Stimulated activated CD4-positive, alpha-beta T cell treated with anti-CD3 and anti-CD28 coated beads, Interleukin-1b, Interleukin-23, amount 100 ng/mL, for 1 hour (primary cell): ENCODE measurements at places on chromosomes 1 and 21.

GRCh38 chr1:197224160-197224559 lies 43.9 kb upstream of the CRB1 start:
- no peak for DNase-seq

DNA sequence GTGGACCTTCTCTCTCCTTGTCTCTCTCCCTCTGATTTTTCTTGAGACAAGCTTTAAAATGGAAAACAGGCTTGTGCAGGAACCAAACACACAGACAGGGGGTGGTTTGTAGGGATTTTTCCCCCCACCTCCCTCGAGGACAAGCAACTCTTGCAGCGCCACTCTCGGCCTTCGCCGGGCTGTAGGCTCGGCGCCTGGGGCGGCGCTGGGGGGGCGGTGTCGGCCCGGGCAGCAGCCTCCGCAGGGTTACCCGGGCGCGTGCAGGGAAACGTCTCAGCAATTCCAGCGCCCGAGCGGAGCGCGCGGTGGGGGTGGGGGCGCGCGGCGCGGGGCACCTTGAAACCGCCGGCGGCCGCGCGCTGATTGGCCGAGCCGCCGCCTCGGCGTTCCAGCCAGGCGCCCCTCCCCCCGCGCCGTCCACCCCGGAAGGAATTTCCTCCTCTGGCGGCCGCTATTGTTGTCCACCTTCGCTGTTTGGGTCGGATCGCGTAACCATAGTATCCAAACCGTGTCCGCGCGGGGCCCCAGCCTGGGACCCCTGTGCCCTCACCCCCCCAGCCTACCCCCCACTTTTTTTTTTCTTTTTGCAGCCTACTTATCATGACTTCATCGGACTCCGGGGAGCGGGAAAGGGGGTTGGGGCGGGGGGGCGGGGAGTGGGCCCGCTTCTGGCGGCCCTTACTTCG lies 59.8 kb upstream of the ACOT11 start:
- peak; percentile 58 for DNase-seq

DNA sequence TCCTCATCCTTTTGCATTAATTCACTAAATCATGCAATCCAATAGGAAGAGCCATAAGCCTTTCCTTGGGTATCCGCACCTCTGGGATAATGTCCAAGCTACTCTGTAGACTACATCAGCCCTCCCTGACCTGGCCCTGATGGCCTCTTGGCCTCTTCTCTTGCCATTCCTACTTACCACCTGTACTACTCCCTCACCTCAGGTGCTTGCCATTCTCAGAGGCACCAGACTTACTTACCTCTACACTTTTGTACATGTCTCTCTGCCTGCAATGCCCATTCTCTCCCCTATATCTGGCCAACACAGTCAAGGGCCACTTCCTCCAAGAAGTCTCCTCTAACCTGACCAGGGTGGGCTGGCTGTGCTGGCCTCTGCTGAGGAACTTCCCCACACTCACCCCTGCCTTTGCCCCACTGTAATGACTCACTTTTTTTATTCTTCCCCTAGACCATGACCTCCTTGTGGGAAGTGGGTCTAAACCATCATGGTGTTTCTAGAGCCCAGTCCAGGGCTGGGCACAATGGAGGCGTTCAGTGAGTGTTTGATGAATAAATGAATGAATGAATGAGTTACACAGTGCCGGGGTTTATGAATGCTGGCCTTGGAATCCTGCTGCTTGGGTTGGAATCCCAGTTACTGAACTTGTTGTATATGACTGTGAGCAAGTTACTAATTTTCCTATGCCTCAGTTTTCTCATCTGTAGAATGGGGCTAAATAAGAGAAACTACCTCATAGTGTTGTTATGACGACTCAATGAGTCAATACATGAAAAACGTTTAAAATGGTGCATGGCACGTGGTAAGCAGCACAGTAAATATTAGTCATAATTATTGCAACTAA lies 179.8 kb downstream of the FOXD2 start:
- DNase-seq, result no peak

- DNase-seq, result no peak
Measured at GRCh38 chr1:180287988-180288705, 58.1 kb downstream of the LHX4 start.

GRCh38 chr1:18174037-18174436 lies 66.4 kb downstream of the IGSF21 start:
- no peak for DNase-seq

- DNase-seq, result no peak
Measured at GRCh38 chr1:5691795-5692509, 300.3 kb downstream of the NPHP4 start.

DNA sequence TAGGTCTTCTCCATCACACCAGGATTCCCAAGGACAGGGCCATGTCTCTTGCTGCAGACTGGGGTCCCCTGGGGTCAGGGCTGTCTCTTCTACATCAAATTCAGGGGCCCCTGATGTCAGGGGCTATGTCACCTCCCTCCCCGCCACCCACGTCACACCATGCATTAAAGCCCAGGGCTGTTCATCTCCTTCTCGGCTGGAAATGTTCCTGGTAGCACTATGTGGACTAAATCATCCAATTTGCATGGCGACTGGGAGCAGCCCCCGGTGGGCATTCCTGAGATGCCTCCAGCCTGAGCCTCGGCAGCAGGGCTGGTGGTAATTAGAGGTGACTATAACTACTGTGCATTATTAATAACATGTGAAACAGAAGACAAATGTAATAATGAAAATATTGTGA lies 151.7 kb upstream of the HMGB4 start:
- no peak for DNase-seq

- DNase-seq, result no peak
Measured at GRCh38 chr1:169129109-169129784, 22.8 kb downstream of the ATP1B1 start.

DNA sequence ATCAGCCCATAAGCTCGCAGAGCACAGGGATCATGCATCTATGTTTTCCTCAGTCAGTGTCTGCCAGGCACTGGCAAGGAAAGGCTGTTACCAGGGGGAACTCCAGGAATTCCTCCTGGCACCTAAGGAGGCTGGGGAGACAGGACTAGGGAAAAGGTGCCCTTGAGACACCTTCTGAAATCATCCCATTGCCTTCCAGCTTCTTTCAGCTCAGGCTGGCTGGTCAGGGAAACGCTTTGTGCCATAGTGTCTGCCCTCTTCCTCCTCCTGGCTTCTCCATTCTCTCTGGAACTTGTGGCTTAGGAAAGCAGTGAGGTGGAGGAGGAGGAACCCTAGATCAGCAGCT lies 13.8 kb downstream of the LMNA start:
- no peak for DNase-seq

GRCh38 chr1:91345395-91346005 lies 59.1 kb downstream of the HFM1 start:
- DNase-seq, result no peak

GRCh38 chr1:248849637-248850036 lies 9.2 kb downstream of the ZNF692 start:
- no peak for DNase-seq

GRCh38 chr1:208654241-208654640 lies 410.1 kb upstream of the PLXNA2 start:
- DNase-seq, result no peak

GRCh38 chr1:223531742-223532341 lies 133.7 kb downstream of the CAPN8 start:
- no peak for DNase-seq

- no peak for DNase-seq
Measured at GRCh38 chr1:199684686-199685273, 342.7 kb upstream of the NR5A2 start.

GRCh38 chr1:208047476-208047934 lies 136.6 kb upstream of the CD34 start:
- DNase-seq, result no peak

DNA sequence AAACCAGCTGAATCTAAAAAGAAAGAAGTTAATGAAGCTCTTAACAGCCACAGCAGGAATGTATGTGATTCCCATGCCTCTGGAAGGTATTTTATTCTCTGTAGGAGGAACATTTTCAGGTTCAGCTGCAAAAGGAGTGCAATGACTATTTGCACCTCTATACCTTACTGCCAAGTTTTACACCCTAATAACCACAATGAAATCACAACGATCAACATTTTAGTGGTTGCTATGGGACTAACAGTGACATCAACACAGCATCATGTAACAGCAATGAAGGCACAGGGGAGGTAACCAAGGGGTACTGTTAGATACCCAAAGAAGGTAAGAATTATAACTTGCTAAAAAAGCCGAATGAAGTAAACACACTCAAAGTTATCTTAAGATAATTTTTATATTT lies 116.3 kb upstream of the HP1BP3 start:
- DNase-seq, result no peak

DNA sequence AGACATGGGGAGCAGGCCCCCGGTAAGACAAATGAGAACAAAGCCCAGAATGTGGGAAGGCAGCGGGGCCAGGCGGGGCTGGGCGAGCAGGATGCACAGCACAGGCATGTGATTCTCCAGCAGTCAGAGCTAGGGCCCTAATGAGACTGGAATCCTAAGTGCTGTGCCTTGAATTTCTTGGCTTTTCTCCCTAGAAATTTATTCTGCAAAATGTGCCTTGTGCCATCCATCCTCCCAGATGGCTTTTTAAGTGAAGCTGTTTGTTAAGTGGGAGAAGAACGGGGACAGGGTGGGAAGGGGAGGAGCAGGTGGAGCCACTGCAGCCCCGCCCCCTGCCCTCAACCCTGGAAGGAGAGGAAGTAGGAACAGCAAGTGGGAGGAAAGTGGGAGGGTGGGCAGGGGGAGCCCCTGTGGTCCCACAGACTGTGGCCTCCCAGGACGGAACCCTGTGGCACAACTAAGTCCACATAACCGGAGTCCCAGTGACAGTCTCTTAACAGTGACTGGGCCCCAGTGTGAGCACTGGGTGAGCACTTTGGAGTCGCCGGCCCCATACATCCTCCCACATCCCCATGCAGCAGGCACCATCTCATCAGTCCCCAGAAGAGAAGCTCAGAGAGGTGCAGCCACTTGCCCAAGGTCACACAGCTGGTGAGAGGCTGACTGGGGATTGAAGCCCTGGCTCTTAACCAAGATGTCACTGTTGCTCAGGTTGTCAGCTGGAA lies 216.9 kb downstream of the MATN1 start:
- no peak for DNase-seq

- DNase-seq, result no peak
Measured at GRCh38 chr1:185564816-185565215, 169.4 kb upstream of the HMCN1 start.

DNA sequence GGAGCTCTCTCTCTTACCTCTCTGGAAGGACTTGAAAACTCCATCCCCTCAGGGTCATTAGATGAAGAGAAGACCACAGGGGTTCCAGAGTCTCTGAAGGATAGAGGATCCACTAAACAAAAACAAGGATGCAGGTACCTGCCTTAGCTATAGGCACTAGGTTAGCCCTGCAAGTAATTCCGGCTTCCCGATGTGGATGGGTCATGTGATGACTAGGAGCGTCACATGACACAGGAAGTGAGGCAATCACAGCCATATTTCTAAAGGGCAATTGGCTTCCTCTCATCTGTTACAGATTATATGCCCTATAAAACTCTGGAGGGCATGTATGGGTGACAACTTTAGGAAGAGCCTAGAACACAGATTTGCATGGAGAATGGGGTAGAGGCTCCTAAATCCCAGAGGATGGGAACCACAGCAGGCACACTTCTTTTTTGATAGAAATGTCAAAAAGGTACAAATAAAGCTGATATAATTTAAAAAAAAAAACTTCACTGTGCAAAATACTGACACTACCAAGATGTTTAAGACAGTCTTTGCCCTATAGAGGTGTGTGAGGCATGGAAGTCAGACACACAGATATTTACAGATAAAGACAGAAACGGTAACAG lies 14.1 kb downstream of the ENTREP3 start:
- peak; percentile 22 for DNase-seq

- no peak for DNase-seq
Measured at GRCh38 chr1:11373895-11374747, 101.1 kb downstream of the UBIAD1 start.

- no peak for DNase-seq
Measured at GRCh38 chr1:150577557-150578271, 1.7 kb downstream of the MCL1 start.

DNA sequence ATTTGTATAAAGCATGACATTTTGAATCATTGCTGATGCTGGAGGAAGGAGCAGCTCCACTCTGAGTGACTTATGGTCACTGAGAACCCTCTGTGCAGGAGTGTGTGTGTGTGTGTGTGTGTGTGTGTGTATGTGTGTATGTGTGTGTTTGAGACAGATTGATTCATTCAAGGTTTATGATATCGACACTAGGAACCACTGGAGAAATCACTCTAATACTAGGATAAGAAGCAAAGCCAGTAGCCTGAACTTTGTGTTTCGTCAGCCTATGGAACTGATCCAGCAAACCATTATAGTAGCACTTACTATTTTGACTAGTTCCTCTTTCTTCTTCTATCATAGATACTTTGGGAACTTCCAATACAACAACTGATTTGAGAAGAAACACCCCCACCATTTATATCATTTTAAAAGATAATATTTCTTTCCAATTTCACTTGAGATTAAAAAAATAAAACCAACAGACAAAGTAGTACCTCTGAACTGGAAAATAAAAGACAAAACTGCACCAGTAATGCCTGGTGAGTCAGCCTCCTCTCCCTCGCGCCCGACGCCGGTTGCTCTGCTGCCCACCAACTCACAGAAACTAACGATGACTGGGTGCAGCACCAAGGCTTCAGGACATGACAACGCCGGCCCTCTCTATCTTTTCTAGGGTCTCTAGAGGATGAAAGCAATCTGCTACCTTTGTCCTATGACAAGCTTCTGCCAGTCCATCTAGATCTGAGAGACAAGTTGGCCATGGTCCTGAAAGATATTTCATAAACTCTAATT lies 20.9 kb downstream of the SLAMF1 start:
- DNase-seq, result no peak

- no peak for DNase-seq
Measured at GRCh38 chr1:116545359-116545705, 25.5 kb downstream of the CD58 start.

- no peak for DNase-seq
Measured at GRCh38 chr1:8727809-8728213, 89.6 kb downstream of the RERE start.

DNA sequence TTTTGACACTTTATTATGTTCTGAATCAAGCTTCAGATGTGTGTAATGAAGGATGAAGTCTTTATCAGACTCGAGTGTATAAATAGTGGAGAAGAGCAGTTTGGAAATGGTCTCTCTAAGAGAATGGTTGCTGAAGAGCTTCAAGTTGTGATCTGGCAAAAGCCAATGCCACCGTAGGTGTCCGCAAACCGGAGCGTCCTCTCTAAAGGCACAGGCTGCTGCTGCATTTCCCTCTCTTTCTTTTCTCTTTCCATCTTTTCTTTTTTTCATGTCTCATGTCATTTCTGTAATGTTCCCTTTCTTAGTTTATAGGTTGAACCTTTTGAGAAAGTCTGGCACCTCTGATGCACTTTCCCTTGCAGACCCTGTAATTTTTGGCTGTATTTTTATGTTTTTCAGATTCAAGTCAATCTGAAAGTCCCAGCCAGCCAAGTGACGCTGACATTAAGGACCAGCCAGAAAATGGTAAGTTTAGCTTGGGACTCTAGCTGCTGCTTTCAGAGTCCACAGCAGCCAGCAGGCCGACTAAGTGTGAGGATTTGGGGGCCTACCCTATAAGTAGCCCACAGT lies 194.8 kb downstream of the NFIA start:
- DNase-seq, result no peak

DNA sequence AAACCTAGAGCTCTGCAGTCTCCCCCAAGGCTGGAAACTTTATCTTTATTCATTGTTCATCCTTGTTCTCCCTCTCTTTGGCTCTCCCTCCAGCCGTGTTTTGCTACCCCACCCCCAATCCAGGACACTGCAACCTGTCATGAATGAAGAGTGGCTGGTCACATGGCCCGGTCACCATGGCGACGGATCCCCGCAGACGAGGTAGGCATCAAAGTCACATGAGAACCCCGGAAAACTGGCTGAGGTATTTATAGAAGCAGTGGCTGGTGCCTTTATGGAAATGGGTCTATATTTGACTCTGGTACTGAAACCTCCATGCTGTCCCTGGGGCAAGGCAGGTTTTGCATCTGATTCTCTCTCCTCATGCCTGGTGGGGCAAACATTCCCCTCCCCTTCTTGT lies 13.4 kb upstream of the SLC6A17 start:
- no peak for DNase-seq
